NCI-H1105 treated with DMSO at 0.1 percent for 48 hours (cell line): ENCODE measurements at places on chromosomes 1 and 21.

- DNase-seq = no peak
These were observed 30.8 kb upstream of the GLIS1 start for GRCh38 chr1:53769780-53770179.

- no peak for DNase-seq
These were observed 111.8 kb downstream of the MRPS6 start for GRCh38 chr21:34185026-34185750.

DNA sequence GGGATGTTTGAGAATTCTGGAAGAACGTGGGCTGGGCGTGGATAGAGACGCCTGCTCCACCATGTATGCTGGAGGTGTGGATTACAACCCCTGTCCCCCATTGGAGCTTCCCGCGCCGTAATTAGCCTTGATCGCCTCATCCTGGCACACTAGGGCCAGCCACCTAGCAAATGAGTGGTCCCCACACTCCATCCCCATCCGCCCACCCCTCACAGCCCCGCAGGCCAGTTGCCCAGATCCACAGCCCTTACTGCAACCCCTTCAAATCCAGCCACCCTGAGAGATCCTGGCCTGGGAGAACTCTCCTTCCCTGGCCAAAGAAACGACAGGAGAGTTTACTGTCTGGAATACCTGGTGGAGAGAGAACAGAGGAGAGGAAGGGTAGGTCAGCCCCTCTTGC is 375 bp upstream of the GJA4 start:
- DNase-seq = no peak

DNA sequence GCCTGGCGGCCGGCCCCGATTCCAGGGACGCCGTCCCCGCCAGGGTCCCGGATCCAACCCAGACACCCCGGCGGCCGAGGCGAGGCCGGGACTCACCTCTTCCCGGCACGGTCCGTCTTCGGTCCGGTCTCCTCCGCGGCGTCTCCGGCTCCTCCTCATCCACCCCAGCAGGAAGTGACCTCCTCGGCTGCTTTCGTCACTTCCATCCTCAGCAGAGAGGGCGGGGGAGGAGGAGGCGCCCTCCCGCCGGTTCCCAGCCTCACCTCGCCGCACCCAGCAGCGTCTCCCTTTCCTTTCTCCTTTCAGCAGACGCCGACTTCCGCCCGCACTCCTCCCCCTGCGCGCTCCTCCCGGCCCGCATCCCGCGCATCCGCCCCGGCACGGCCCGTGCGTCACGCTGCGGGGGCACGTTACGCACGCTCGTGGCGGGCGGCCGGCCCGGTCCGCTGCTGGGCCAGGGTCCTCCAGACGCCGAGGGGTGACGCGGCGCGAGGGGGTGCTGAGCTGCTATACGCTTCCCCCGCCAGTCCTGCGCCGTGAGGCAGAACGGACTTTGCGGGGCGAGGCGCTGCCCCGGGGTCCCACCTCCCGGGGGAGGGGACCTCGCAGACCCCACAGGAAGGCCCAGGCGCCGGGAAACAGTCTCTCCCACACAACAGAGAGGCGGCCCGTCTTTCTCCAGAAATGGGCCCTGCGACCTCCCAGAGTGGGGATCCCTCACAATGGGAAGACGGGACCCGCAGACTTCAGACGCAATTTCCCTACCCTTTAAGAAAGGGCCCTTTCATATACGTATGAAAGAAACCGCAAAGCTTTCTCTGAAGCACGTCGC is at the start of gene ETV3:
Gene ETV3 (minus strand): TSS at position 176 of the 832 bp plus-strand sequence. CDS start 2,043 bp downstream, outside the sequence.
- DNase-seq = peak; percentile 87

GRCh38 chr1:190507357-190507756 is 29.7 kb upstream of the BRINP3 start:
- DNase-seq = no peak

DNA sequence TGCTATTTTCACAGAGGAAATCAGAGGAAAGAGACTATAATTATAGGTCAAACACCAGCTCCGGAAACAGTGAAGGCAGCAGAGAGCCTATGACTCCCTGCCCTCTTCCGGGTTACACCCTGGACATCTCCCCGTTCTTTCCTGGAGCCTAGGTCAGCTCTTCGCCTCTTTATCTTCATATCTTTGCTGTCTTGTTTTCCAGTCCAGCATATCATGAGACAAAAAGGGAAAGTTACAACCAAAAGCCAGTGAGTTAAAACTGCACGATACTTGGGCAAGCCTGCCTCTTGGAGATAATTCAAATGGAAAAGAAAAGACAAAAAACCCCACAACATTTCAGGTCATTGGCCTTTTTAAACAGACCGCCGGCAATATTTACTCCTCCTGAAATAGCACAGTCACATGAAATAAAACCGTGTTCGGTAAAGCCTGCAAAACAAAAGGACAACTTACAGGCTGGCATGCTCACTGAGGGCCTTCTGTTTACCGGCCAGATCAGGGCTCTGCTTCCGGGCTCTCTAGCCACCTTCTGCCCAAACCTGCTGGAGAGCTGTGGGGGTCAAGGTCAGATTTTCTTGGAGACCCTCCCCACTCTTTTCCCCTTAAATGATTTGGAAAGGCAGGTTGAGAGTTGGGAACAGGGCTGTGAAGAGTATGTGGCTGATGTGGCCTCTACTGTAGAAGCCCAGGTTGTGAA is 42.8 kb upstream of the PPP2R5A start:
- no peak for DNase-seq

GRCh38 chr1:111205714-111206050 is 5.2 kb upstream of the DENND2D start:
- no peak for DNase-seq

GRCh38 chr1:219325368-219325742 is 151.7 kb downstream of the LYPLAL1 start:
- DNase-seq = no peak

DNA sequence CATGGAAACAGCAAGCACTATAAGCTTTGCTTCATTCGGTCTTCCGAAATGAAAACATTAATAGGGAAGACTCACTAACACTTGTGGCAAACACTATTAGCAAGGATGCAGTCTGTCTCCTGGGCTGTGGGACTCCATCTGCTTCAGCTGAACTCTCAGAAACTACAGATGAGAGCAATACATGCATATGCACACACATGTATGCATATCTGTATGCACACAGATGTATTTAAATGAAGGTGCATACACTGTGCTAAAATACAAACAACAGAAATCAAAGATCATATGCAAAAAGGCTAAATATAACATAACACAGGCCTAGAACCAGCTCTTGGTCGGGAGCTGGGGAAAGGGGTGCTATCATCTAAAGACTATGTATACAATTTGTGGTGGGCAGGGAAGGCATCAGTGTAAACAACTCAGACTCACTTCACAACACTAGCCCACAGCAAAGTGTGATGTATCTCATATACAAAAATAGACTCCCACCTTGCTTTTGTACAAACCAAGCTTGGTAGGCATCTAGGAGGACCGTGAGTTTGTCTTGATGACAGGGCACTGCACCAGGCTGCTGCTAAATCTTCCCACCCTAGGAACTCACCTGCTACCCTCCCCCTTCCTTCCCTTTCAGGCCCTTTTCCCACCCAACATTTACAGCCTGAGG is 32.8 kb downstream of the CDC7 start:
- DNase-seq = no peak

- no peak for DNase-seq
These were observed 72.3 kb downstream of the EVA1C start for GRCh38 chr21:32484706-32485380.

- no peak for DNase-seq
These were observed 653.5 kb downstream of the PTPRU start for GRCh38 chr1:29889776-29890175.

GRCh38 chr1:94951509-94952208 is 24.7 kb upstream of the CNN3 start:
- DNase-seq = no peak

- no peak for DNase-seq
These were observed 43.1 kb downstream of the OR10J5 start for GRCh38 chr1:159492575-159493323.

DNA sequence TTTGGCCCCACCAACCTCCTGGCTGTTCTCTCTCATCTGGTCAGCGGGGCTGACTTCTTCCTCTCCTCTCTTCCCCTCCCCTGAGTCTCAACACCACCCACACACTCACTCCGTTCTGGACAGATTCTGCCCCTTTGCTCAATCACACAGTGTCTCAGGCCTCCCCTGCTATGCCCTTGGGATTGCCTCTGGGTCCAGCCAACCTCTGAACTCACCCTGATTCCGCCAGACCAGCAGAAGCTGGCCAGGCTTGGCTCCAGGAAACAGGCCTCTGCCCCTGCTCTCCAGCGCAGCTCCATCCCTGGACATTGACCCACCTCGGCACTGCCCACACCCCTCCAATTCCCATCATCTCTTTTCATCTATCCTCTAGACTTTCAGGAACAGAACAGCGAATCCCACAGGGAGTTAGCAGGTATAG is 22.1 kb downstream of the AHDC1 start:
- DNase-seq = no peak

GRCh38 chr1:160646711-160647328 is at the start of gene SLAMF1:
TSS of gene SLAMF1 (minus strand) at chr1:160647044. CDS start at chr1:160646945, 99 bp downstream.
- DNase-seq = no peak

- no peak for DNase-seq
These were observed 422 bp upstream of the RSBN1 start for GRCh38 chr1:113812661-113813135.

GRCh38 chr1:244235157-244235556 is 184.1 kb downstream of the ZBTB18 start:
- no peak for DNase-seq

GRCh38 chr1:247906504-247907047 is 11.2 kb downstream of the OR2W3 start:
- DNase-seq = no peak

DNA sequence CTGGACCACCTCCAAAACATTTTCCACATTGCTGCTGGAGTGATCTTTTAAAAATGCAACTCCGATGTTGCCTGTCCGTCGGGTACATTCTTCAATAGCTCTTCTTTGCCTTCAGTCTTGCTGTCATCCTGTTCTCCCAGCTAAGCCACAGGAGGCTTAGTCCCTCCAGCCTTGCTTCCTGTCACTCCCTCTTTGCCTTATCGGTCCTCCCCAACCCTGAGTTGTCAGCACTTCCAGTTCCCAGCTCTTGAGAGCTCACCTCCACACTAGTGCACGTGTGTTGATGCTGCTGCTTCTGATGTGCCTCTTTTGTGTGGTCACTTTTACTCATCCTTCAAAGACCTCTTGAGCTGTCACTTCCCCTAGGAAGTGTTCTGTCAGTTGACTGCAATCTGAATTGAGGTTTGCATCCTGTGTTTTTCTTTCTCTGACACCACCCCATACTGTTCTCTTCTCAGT is 15.3 kb downstream of the UCK2 start:
- DNase-seq = peak; percentile 12

- DNase-seq = no peak
These were observed 593.4 kb downstream of the PLPP3 start for GRCh38 chr1:55986003-55986402.

- DNase-seq = no peak
These were observed 195.3 kb upstream of the APP start for GRCh38 chr21:26365849-26366248.

GRCh38 chr1:174398246-174398645 is 49.5 kb upstream of the GPR52 start:
- no peak for DNase-seq

DNA sequence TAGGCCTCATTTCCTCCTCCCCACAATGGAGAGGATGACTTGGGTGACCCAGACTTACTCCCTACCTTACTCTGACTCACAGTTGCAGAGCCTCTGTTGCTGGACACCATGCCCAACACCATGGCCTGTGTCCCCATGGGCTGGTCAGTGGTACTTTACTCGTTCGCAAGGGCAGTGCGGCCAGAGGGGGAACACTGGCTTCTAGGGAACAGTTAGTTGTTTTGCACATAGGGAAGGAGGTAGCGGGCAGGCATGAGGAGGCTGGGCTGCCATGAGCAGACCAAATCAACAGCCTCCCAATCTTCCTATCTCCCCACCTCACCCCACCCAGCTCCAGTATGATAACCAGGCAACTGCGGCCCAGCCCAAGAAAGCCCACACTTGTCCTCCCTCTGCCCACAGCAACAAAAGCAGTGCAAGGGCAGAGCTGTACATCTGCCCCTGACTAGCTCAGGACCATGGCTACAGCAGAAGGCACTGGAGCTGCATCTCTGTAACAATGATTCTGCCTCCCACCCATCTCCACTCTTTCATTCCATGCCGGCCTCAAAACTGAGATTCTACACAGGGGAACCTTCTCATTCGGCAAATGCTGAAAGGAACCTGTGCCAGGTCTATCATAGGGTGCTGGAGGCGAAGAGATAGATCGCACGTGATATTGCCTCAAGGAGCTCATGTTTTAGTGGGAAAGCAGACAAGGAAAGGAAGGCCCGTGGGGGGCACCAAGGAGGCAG is 18.6 kb downstream of the TAL1 start:
- DNase-seq = no peak

- DNase-seq = no peak
These were observed 35.0 kb upstream of the IL19 start for GRCh38 chr1:206735553-206736031.

DNA sequence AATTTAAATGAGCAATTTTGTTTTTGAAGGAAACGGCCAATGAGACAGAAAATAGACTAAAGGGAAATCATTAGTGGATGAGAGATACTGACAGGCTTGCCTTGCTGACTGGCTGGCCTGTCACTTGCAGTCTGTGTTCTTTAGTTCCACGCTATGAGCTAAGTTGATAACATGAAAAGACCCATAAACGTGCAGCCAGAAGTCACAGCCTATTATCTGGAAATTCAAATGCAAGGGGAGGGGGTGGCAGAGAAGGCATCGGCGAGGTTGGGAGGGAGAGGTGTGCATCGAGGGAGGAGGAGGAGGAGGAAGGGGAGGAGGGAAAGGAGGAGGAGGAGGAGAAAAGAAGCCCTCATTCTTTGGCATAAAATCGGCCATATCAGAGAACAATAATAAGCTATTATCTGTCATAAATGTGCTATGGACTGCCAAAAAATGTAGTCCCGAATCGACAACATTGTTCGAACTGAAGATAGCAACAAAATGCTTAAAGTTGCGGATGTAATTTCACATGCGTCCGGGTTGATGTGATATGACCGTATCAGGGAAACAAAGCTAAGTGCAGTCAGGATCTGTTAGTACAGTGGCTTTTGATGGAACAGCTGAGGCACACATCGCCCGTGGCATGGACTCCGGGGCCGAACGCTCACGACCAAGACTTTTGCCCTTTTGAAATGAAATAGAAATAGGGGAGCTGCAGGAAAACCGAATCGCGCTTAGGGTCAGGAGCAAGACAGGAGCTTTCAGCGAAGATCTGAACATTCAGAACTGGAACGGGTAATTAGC is 11.6 kb upstream of the BARHL2 start:
- DNase-seq = no peak

GRCh38 chr1:116066868-116067565 is 44.2 kb upstream of the MAB21L3 start:
- DNase-seq = no peak

DNA sequence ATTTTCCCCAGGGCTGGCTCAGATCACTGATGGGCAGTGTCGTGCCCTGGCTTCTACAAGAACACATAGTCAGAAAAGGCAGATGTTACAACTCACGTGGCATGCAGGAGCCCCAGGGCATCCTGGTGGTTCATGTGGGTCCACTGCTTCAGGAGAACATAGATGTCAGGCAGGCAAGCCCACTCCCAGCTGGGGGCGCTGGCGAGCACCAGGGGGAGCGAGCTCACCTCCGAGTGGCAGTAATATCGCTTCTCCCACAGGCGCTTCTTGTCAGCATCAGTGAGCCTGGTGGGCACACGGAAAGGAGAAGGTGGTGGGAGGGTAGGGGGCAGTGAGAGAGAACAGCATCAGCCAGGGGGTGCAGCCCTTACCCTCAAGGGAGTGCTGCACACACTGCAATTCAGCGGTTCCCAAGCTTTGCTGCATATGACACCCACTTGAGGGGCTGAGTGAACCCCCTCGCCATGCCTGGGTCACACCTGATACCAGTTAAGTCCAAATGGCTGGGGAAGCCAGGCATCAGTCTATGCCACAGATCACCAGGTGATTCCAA is 34.3 kb upstream of the PPP1R15B start:
- DNase-seq = peak; percentile 15

GRCh38 chr1:223312705-223313414 is 51.1 kb downstream of the SUSD4 start:
- DNase-seq = no peak
